ENCODE measurements at places on chromosomes 4 and X.

DNA sequence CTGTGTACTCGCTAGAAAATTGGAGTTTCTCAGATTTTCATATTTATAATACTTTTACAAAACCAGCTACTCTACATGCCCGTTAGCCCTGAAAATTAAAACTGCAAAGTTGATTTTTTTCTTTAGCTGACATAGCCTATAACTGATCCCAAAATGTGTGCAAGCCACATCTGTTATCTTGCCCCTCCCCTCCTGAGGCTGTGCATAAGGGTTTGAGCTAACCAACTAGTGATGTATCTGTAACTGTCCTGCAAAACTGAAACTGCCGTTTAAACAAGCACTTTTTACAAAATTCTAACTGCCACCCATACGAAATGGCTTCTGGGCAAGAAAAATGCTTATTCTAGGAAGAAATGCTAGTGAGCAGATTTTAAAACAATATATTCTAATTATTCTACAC, 59.1 kb downstream of the EDNRA start:
- DNase-seq: no peak

DNA sequence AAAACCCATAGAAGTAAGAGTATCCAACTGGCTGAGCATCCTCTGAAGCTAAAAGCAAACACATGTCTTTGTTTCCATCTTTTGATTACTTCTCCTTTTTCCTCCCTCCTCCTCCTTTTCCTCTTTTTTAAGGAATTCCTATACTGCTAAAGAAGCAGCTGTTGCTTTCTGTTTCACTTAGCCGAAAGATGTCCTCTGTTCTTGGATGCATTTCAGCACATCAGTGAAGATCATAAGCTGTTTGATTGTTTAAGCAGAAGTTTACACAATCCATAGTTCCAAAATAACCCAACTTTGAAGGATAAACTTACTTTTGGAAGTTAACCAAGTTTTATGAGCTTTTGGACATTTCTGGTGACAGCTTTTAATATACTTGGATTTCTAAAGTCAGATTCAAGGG, 55.1 kb upstream of the TNIP3 start:
- DNase-seq: no peak

DNA sequence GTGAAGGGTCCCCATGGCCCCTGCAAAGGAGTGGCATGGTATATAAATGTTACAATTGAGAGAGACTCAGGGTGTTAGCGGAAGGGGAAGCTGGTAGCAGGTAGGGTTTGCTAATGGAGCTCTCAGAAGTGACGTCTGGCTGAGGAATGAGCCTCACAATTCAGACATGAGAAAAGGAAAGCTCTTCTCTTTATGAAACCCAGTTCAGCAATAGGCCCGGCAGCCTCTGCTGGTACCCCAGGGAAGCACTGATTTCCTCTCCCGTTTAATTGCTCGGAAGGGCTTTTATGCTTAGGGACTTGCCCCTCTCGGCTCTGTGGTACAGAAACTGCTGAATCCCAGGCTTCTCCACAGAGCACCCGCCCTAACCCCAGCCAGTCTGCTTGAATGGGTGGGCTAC, 19.4 kb upstream of the AFAP1 start:
- no peak for DNase-seq

DNA sequence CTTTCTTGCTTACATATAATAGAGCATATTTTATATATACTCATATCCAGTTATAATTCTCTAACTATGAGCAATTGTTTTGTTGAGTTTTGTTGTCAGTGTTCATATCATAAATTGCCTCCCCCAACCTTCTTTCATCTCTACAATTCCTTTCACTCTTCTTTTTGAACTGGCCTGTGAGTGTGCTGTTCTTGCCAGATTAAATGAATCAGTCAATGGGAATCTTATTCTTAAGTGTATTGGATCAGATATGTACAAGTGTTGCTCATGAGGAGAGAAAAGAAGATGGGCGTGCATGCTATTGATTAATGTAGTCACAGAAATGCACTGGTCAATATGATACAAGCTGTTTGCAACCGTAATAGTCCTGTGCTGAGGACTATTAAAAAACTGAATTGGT, 728.1 kb upstream of the MAGEB2 start:
- DNase-seq: no peak

GRCh38 chr4:70895405-70895804, 6.8 kb upstream of the MOB1B start:
- DNase-seq: no peak
